ENCODE measurements at places on chromosomes 11 and 22. TPM values are rescaled to one million over a fixed set of nuclear protein-coding genes. Genes with fewer than 3 reads are reported as not detected.

The DRAP1 gene
- total RNA-seq, result 91.0 TPM

The GNAZ gene
- total RNA-seq, result 0.48 TPM

The UBE2L6 gene
- 20.2 TPM for total RNA-seq

The ST14 gene
- total RNA-seq, result 298 TPM

The SOX10 gene
- not detected for total RNA-seq

The SYT8 gene
- 11.3 TPM for total RNA-seq

The PLEKHB1 gene
- total RNA-seq, result 12.7 TPM

The SCGB2A2 gene
- not detected for total RNA-seq

The TMEM25 gene
- total RNA-seq, result 53.8 TPM

The TSPAN18 gene
- total RNA-seq, result 7.4 TPM

The NOX4 gene
- not detected for total RNA-seq

The RHBDD3 gene
- total RNA-seq, result 47.7 TPM

The WBP2NL gene
- 1.00 TPM for total RNA-seq

The ZP1 gene
- not detected for total RNA-seq

- DNase-seq, result no peak
Measured at GRCh38 chr22:43088627-43088983, 586 bp downstream of the TTLL1 start.

DNA sequence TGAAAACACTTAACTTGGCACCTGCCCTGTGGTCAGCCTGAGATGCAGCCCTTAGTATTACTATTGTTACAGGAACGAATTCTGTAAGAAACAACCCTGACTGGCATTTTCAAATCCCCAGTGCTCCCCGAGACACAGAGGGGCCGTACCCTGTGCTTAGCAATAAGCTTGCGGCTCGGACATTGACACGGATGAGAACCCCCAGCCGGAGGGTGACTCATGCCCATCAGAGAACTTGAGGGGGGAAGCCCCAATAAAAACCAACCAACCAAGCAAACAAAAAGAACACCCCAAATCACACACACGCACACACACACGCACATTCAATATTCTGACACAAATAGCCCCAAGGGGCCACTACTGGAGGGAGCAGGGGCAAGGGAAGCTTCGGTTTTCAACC, 63.8 kb downstream of the SHISAL1 start:
- no peak for DNase-seq

DNA sequence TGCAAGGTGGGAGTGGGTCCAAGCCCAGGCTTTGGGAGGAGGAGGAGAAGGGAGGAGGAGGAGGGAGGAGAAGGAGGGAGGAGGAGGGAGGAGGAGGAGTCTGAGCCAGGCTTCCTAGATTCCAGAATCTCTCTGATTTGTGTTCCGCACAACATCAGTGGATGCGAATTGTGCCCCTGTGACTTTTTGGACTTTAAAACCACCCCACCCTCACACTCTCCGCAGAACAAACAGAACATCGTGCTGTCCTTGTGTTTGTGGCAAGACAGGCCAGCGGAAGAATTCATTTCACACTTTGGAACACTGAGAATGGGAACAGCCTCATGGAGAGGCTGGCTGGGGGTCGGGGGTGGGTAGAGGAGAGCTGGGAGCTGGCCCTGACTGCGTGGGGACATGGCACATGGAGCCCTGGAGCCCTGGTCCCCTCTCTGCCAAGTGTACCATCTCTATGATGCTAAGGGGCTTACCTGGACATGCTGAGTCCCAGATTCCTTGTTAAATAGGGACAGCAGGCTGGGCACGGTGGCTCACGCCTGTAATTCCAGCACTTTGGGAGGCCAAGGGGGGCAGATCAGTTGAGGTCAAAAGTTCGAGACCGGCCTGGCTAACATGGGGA, 16.4 kb upstream of the SHANK2 start:
- DNase-seq, result no peak

- DNase-seq, result no peak
Measured at GRCh38 chr11:117859061-117859460, 17.4 kb downstream of the FXYD6 start.

DNA sequence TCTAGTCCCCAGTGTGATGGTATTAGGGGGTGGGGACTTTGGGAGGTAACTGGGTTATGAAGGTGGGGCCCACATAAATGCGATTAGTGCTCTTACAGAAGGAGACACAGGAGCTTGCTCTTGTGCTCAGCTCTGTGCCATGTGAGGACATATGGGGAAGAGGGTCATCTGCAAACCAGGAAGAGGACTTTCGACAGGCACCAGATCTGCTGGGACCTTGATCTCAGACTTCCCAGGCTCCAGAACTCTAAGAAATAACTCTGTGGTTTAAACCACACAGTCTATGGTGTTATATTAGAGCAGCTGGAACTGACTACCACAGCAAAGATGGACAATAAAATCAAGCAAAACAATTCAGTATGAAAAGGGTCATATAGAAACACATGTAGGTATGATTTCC, 26.7 kb downstream of the NNMT start:
- DNase-seq, result no peak

DNA sequence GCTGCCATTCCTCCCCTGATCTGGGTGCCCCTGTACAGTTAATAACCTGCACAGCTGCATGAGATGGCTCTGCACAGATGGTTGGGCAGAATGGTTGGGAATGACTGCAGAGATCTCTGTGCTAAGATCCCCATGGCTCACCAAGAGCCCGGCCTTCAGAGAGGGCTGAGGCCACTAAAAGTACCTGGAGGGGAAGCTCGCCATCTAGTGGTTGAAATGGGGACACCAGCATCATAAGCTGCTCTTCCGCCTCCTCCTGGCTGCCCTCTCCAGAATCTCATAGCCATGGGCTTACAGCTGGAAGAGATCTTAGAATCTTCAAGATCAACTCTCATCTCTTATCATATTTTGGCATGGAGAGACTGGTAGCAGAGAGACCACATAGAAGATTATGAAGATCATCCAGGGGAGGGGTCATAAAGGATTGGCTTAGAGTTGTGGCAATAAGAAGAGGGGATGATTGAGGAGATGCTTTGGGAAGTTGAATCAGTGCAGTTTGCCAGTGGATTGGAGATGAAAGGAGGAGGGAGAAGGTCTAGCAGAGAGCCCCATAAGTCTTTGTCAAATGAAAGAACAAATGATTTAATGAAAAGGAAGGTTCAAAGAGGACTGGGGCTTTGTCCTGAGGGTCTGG, 22.0 kb upstream of the TLCD5 start:
- DNase-seq, result peak; percentile 86

GRCh38 chr11:64670975-64671374, 52.0 kb downstream of the NRXN2 start:
- DNase-seq, result no peak

DNA sequence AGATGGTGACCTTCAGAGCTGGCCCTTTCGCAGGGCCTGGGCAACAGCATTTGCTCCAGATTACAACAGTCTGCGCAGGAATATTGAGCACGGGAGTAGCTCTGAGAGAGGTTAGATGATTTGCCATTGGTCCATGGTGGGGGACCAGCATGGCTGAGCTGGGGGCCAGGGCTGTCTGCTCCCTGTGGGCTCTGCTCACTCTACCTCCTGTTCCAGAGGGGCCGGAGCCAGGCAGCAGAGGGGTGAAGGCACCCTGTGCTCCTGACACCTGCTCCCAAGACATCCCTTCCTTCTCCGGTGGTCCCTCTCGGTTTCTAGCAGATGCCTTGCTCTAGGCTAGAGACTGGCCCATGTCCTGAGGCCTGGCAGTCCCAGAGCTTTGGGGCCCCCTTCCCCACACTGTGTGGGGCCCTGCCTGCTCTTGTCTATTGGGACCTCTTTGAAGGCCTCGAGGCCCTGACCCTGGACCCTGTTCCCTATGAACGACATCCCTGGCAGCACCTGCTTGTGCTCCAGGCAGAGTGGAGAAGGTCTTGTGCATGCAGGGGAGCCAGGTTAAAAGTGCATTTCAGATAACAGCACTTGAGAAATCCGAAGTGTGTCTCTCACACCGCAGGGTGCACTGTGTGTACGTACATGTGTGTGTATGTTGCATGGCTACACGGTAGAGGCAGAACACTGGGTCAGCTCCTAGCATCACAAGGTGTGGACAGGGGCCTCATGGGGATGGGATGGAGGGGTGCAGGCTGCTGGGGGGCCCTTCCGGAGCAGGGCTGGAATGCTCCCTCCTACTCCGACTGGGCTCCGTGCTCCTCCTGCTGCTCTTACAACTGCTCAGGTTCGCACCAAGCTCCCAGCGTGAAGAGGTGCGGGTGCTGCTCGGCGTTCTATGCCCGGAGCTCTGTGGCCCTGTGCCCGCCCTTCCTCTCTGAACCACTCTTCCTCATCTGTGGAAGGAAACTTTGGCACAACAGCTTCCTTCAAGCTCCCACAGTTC, 123.3 kb upstream of the B3GAT1 start:
- peak; percentile 28 for DNase-seq

DNA sequence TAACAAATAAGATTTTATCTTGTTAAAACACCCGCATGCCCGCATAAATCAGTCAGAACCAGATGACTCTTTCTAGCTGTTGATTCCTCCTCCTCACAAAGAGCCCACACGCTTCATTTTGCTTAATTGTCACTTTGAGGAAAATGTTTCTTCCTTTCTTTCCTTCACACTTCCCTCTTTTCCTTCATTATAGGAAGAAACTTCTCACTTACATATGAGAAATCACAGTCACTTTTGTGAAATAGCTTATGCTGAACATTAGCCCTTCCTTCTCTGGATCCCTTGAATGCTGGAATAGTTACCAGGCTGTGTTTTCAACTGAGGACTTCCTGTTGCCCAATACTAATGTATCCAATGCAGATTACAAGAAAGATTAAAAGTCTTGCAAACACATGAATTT, 5.8 kb downstream of the MS4A6E start:
- no peak for DNase-seq

DNA sequence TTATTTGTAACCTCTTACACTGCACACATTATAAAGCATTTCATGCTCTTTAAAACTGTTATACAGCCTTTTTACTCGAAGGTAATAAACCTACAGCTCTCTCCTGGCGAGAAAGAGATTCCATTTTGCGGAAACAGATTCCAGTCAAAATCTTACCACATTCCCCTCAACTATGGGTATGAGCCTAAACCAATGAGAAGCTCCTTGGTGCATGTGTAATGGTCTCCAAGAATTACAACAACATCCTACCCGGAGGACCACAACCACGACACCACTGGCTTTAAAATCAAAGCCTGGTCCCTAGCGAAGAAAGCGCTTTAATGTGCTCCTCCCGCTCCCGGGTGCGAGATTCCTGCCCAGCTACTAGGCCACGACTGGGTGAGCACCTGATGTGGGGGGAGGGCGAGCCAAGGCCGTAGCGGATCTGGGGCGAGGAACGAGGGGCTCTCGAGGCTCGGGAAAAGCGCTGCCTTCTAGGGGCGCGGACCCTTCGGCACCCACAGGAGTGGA, 821 bp downstream of the CELF1 start:
- peak; percentile 54 for DNase-seq

DNA sequence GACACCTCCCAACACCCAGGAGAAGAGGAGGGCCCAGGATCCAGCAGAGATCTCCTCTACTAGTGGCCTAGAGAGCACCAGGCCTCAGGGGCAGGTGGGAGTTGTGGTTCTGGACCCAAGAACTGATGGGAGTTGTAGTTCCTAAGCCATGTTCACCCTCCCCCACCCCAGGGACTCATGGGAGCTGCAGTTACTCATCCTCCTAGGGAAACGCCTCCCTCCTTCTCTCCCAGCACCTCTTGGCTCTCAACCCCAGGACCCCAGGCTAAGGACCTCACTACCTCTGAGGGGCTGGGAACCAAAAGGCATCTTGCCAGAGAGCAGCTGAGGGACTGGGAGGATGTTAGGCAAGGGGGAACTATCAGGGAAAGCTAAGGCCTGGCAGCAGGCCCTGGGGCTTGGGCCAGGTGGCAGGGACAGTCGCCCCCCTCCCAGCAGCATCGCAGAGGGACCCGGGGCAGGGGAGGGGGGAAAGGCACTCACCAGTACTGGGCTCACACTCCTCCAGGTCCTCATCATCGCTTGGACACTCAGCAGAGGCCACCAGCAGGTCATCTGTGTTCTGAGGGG, 28.9 kb downstream of the SLC22A12 start:
- DNase-seq, result no peak

DNA sequence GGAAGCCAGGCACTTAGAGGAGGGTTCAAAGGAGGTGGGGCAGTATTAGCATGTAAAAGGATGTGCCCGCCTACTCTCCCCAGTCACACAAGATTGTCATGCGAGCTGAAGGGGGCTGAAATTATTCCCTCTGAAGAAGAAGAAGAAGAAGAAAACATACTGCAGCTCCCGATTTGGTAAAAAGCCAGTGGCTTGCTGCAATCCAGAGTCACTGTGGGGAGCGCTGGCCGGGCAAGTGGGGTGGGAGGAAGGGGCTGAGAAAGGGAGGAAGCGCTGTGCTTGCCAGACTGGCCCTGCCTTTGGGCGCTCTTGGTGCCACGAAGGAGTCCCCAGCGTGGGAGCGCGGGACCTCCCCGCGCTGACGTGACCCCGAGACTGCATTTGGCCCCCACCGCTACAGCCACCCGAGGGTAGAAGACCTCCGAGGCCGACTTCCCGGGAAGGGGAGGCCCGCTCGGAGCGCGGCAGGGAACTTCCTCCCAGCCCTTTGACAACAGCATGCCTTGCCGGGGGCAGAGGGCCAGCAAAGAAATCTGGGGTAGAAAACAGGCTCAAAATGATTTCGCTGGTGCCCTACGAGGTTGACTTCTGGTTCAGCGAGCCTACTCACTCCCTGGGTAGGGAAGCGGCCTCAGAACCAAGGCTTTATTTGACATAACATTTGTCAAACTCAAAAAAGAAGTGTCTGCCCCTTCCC, 906.3 kb downstream of the DLG2 start:
- peak; percentile 28 for DNase-seq

- no peak for DNase-seq
Measured at GRCh38 chr11:65695459-65696241, 16.4 kb upstream of the KAT5 start.

DNA sequence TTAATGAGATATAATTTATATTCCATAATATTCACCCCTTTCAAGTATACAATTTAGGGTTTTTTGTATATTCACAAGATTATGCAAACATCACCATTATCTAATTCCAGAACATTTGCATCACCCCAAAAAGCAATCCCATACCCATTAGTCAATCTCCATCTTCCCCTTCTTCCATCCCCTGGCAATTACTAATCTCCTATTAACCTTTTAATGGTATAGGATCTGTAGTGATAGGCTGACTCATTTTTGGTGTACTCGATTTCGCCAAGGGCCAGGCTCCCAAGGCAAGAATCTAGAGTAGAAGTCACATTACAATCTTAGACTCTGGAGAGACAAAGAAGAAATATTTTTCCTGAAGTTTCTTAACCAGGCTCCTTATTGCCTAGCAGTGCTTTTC, 113.4 kb downstream of the GAB2 start:
- no peak for DNase-seq

GRCh38 chr11:2759228-2760195, 59.7 kb upstream of the KCNQ1OT1 start:
- DNase-seq, result peak; percentile 28

GRCh38 chr11:32430568-32431381, 4.6 kb downstream of the WT1 start:
- no peak for DNase-seq

- no peak for DNase-seq
Measured at GRCh38 chr11:80122211-80122610, 681.4 kb upstream of the TENM4 start.

- peak; percentile 87 for DNase-seq
Measured at GRCh38 chr11:130434521-130435223, 6.3 kb upstream of the ADAMTS8 start.

- no peak for DNase-seq
Measured at GRCh38 chr11:103901656-103902055, 134.8 kb upstream of the DDI1 start.

Data from Caco-2 (cell line).